ENCODE measurements at places on chromosomes 2 and 18.

DNA sequence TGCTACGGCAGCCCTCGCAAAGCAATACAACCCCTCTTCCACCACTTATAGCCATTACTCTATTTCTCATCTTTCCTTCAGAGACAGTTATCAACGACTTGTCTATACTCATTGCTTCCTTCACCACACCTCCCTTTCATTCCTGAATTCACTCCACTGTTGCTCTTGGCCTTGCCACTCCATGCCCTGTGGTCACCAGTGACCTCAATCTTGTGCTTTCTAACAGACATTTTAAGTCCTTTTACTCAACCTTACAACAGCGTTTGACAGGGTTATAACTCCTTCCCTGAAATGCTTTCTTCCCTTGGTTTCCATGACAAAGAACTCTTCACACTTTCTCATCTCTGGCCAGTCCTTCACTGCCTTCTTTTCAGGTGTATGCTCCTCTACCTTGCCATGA lies 90.6 kb upstream of the CCDC141 start:
- no peak for DNase-seq

GRCh38 chr2:13495051-13495450 lies 778.3 kb downstream of the TRIB2 start:
- no peak for DNase-seq

DNA sequence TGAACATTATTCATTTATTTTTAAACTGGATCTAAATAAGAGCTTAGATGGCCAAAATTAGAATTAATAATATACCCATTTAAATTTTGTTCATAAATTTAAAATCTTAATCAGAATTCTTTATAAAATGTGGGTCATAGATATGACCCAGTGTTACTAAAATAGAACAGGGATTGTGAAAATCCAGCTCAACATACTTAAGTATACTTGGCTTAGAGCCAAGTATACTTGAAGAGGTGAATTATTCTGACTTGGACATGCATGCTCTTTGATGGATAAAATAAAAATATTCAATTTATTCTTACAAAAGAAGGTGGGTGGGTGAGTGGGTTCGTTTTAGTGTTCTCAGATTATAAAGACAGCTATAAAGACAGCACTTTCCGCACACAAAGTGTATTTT lies 70.7 kb downstream of the SPOPL start:
- no peak for DNase-seq

- DNase-seq = no peak
Measured at GRCh38 chr18:6854811-6855210, 125.3 kb downstream of the ARHGAP28 start.

DNA sequence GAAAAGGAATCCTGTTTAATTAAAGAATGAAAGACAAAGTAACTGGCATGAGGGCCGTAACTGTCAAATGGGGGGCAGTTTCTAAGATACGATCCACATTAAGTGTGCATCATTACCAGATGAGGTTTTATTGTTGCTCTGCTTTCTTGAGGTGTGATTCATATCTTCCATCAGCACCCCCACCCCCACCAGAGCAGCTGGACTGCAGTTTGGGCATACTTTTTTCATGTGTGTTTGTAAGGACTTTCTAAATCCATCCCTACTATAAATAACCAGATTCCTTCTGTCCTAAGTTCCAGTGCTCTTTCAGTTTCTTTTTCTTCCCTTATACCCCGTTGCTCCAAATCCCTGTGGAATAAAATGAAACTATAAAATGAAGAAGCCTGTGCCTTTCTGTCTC lies 142.1 kb downstream of the CDCA7 start:
- no peak for DNase-seq

- DNase-seq = no peak
Measured at GRCh38 chr2:152445791-152446201, 110.8 kb downstream of the FMNL2 start.

DNA sequence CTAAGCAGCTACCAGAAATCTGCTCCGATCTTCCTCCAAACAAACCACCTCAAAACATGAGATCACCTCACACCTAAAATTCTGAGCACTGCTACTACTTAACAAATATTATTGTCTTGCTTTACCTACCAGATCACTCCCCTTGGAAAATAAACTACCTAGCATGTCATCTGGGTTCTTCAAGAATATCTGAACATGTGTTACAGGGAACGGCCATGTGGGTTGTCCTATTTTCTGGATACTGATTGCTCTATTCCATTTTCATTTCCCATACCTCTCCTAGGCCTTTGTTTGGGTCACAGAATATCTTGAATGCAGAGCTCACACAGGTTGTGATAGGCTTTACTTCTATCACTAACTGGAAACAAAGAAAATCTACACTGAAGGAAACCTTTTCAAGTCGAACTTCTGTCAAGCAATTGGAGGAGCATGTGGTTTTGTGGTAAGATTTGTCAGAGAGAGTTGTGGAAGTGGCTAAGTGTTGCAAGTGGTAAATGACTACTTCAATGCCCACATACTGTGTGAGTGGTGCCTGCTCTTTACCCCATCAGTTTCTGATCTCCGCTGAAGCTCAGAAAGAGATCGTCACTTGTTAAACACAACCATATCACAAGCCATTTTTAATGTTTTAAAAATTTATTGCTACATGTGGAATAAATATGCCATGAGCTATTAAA lies 739.1 kb upstream of the ZEB2 start:
- no peak for DNase-seq

DNA sequence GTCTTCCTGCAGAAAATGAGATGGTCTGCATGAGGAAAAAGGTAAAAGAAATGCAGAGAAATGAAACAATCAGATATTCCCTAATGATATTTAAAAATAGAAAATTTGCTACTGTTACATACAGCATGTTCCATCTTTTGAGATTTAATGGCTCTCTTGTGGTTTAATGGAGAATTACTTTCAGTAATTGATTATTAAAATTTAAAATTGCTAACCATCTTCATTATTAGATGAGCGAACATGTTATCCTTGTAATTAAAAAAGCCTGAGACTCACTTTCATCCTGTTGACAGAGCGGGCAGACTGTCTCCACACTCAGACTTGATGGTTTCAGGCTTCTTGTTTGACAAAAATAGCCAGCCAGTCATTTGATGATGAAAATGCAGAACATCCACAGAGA lies 171.0 kb downstream of the GRB14 start:
- no peak for DNase-seq

DNA sequence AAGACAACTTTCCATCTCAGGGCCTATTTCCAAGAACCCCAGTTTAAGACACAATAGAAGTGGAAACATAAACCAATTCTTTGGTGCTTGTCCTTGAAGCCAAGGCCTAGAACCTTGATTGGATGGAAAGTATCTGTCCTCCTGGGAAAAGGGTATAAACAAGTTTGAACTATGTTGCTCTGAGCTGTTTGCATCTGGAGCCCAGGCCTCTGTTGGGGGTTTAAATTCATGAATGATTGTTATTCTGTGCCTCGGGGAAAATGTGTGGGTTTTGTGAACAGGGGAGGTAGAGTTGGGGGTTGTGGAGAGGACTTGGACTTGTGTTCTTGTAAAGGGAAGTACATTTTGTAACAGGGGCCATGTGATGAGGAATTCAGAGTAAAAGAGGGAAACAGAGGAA lies 406.1 kb downstream of the SLC4A3 start:
- no peak for DNase-seq

- no peak for DNase-seq
Measured at GRCh38 chr2:150976604-150977003, 285.1 kb downstream of the RBM43 start.

DNA sequence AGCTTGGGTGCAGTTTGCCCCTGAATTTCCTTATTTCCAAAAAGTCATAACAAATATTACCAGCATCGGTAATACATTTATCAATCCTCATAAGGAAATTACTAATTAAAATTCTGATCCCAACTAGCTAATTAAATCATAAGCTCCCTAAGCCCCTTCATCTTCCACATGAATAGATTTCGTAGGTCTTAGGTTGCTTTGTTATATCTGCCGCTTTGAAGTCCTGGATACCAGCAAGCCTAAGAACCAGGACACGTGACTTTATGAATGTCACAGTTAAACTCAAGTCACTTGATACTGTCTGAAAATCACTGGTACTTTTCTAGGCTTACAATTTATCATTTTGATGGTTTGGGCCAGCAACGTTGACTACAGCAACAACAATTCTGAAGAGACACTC lies 134.8 kb upstream of the CAVIN2 start:
- no peak for DNase-seq

GRCh38 chr2:108278631-108279030 lies 10.1 kb upstream of the SULT1C2 start:
- no peak for DNase-seq

GRCh38 chr18:32219431-32220018 lies 29.7 kb downstream of the MEP1B start:
- no peak for DNase-seq

- DNase-seq = no peak
Measured at GRCh38 chr2:203781151-203781550, 74.7 kb downstream of the CD28 start.

DNA sequence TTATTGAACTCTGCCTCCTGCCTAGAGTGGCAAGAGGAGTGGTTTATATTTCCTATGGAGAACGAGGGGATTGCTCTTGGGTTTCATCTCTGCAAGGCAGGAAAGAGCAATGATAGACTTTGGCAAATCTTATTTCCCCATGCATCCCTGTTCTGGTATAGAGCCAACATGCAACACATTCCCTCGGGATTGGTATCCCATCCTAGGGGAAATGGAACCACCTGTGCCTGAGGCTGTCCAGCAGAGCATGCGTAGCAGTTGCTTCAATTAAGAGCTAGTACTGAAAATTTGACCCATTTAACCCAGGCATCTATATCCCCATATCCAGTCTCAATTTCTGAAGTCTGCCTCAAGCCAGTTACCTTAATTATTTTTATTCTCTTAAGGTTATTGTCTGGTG lies 205.3 kb downstream of the KCNS3 start:
- no peak for DNase-seq

DNA sequence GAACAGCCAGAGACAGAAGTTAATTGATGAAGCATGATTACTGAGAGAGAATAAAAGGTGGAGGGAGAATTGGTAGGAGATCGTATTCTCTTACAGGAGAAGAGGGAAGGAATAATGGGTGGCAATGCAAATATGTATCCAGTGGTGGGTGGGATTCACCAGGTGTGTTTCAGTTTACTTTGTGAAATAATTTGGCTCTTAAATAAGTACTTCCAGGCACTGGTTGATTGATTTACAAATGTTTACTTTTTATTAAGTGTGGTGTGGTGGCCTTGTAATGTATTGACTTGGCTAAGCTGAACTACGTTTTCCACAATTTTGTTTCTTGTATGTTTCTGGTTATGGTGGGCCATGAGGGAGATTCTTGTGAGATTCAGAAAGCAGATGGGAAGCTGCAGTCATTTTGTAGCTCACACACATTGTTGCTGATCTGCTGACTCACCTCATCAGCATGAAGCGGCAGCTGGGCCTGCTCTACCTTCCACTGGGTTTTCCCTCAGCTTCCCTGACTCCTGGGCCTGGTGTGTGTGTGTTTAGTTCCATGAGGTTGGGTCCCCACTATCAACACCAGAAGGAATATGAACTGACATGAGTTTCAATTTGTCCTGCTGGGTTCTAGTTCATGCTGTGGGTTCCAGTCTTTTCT lies 32.6 kb downstream of the MYL12B start:
- no peak for DNase-seq

- no peak for DNase-seq
Measured at GRCh38 chr2:228731517-228731916, 539.6 kb downstream of the PID1 start.

DNA sequence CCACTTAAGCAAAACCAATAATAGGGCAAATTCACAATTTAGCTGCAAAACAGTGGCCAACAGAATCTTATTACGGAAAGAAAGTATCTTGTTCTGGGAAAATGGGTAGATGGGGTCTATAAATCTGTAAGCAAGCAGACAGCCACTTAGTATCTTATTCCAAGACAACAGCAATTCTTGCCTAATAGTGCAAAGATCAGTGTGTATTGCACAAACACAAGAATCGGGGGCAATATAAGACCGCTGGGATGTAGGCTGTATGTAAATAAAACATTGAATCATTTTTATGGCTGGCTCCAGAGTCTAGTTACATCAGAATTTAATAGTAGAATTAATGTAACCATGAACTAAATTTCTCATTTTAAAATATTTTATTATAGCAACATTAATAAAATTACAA lies 85.6 kb downstream of the FBXO15 start:
- DNase-seq = no peak

- no peak for DNase-seq
Measured at GRCh38 chr2:101559551-101559950, 84.6 kb upstream of the RFX8 start.

GRCh38 chr2:109311771-109312170 lies 182.8 kb downstream of the SH3RF3 start:
- no peak for DNase-seq

DNA sequence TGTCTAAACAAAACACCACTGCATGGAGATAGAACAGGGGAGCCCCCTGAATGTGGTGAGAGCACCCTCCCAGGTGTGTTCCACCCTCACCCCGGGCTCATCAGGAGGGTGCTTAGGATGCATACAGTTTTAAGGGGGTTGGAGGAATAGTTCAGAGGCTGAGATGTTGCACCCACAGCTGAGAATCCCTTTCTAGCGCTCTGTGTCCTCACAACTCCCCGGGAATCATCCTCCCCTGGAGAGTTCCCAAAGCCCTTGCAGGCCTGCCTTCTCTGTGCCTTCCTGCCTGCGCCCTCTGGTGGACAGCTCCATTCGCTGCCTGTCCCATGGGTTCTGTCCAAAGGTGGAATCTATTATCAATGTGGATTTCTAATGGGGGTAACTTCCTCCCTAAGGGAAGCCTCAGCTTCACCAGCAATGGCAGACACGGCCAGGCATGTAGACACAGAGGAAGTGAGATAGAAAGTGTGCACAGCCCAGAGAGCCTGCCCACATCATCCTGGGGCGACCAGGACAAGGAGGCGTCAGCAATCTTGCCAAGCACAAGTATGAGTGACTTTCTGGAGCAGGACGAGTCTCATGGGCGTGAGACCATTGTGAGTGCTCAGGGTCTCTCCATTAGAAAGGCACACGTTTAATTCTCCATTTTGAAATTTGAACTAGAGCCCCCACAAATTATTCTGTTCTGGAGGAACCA lies 1.2 kb upstream of the UGT1A5 start:
- peak; percentile 48 for DNase-seq

DNA sequence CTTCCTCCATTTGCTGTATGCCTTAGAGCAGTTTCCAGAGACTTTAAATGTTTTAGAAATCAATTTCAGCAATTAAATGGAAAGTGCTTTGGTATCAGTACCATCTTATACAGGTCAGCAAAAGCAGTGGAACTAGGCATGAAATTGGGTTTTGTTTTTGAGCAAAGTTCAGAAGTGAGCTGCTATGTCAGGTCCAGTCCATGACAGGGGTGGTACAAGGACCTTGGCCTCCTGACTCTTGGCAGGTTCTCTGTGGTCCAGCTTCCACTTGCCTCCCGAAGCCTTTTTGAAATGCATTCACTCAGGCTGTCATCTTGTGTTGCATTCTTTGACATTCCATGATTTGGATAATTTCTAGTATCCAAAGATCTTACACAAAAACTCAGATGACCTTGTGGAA lies 159.3 kb downstream of the ACOXL start:
- no peak for DNase-seq

GRCh38 chr2:199303728-199304177 lies 154.0 kb downstream of the SATB2 start:
- no peak for DNase-seq

Data from SK-N-DZ (cell line).